ENCODE measurements at places on chromosomes 3 and 15.

GRCh38 chr3:181718369-181718768, 6.6 kb downstream of the SOX2 start:
- DNase-seq: no peak

DNA sequence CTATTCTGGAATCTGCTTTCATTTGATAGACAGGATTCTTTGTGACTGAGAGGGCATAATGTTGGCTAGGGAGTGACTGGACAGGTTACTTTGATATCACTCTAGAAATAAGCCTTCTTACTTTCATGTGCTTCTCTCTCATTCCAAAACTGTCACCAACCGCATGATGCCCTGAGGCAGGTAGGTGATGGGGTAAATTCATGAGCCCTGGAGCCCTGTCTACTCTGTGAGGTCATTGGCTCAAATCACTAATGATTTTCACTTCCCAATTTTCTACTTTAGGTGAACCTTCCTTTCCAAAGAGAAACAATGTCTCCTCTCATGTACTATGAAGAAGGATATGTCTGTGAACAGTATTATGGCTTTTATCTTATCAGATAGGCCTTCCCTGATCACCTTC, 596.7 kb downstream of the TUSC7 start:
- no peak for DNase-seq

DNA sequence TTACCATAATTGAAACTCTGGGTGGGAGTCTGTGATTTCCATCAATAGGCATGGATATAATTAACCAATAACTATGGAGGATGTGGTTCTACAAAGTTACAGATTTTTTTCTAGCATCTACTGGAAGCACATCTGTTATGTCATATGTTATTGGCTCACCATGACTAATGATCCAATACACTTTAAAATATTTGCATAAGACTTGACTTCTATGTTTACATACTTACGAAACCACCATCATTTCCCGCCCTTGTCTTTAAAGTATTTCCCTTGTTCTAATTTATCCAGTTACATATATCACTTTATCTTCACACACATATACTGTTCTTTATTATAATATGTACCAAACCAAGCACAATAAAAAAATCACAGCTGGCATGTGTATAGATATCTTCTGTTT, 380.3 kb upstream of the CBLB start:
- DNase-seq: no peak

GRCh38 chr3:100748220-100748619, 38.9 kb downstream of the TFG start:
- DNase-seq: no peak

- DNase-seq: no peak
Observed at GRCh38 chr3:187209491-187209890, 12.2 kb downstream of the RTP1 start.

- no peak for DNase-seq
Observed at GRCh38 chr3:168517249-168518071, 421.7 kb upstream of the GOLIM4 start.

GRCh38 chr3:166570102-166570501, 732.9 kb upstream of the BCHE start:
- peak; percentile 13 for DNase-seq

GRCh38 chr3:49134471-49135265, 1.8 kb upstream of the LAMB2 start:
- DNase-seq: no peak

DNA sequence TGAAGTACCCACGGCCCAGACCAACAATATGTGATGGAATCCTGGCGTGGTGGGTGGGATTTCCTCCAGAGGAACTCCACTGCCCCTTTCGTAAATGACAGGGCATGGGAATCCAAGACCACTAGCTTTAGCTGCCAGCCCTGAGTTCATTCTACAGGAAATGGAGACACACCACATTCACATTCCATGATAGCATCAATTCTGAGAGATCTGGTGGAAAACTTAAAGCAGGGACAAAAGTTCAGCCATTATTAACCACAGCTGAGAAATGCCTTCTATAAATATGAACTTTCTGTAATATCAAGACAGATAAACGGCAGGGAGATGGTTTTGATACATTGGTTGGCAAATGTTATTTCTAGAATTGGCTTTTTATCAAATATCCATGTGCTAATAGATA, 98.2 kb downstream of the FBN1 start:
- DNase-seq: no peak

GRCh38 chr15:34374816-34375215, 7.8 kb upstream of the LPCAT4 start:
- DNase-seq: no peak

DNA sequence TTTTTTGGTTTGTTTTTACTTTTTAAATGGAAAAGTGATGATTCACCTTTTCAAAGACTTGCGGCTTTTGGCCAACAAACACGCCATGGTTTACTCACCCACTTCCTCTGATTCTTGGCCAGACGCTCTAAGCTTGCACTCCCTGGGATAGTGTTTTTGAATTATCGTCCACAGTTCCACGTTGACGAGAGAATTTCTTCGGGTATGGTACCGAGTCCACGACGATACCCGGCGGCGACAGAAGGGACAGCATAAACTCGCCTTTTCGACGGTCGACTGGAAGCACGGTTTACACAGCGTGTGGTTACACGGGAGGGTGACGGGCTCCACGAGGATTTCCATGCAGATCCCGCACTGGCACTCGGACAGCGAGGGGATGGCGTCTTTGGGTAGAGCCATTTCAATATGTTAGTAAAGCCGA, 783 bp downstream of the RNF168 start:
- peak; percentile 63 for DNase-seq

DNA sequence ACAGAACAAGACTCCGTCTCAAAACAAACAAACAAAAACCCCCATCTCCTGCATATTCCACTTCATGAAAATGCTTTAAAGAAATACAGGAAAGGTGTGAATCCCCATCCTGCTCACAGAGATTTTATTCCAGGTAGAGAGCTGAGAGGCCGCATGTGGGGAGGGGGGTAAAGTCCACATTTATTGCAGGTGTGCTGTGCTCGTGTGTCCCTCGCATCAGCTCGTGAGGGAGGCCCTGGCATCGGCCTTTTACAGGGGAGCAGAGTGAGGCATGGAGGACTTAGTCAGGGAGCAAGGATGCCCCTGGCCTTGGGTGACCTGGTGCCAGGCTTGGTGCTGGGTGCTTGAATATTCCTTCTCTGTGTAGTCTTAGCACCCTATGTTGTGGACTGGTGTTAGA, 413.5 kb upstream of the C2CD4B start:
- DNase-seq: no peak

GRCh38 chr15:74319596-74320351, 47.7 kb downstream of the CYP11A1 start:
- DNase-seq: no peak

DNA sequence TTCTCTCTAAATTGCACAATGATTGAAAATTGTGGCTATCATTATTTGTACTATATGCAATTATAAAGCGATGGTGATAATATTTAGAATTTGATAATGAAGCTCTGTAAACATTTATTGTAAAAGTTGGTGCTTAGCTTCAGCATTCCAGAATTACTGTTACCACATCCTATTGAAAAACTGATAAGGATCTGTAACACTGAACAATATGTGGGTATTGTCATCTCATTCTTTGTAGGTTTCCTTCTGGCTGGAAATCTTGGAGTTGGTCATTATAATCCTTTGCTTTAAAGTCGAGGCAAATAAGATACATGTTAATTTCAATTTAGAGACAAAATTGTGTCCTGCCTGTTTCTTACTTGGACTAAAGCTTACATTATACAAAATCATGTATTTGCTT, 323.4 kb upstream of the GOLIM4 start:
- no peak for DNase-seq

DNA sequence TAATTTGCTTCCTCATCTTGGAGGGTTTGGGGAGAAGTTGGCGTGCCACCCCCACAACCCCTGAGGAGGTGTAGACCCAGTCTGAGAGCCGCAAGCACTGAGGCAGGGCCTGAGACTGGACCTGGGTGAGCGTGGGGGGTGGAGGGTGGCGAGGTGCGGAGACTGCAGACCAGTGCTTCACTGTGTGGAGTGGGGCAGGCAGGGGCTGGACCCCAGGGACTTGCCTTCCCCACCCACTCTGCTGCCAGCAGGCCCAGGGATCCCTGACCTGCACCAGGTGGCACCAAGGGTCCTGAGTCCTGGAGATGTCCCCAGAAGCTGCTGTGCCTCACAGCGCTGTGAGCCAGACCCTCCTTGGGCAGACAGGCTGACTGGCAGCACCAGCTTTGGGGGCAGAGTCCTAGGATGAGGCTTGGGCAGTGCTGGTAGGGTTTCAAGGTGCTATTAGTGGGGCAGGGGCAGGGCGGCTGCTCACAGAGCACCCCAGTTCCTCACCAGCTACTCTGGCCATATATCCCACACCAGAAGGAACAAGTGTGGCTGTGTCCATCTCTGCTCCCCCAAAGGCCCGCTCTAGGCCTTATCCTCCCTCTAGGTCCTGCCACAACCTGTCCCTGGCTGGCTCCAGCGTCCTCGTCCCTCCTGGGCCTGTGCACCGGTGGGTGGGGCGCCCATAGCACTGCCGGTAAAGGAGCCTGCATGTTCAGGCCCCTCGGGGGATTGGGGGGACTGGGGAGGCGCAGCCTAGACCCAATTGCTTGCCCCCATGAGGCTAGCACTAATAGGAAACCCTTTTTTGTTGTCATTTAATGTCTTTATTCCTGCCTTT, 11.8 kb downstream of the ZBTB47 start:
- DNase-seq: no peak

DNA sequence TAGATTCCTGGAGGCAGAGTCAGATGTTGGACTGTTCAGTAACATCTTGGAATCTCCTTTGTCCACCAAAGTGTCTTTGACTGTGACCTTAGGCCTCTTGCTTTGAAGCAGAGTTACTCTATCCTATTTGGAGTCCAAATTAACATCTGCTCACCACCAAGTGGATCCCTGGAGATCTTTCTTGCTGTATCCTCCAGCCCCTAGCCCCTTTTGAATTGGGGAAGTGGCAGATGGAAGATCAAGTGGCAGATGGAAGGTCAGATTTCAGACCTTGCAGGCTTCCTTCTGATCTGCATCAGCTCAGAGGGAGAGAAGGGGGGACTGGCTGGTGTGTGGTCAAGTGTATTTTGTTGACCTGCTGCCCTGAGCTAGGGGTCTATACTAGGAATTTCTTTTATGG, 125.0 kb upstream of the ROPN1 start:
- no peak for DNase-seq

GRCh38 chr15:62711691-62712454, 330.7 kb upstream of the TPM1 start:
- no peak for DNase-seq

- no peak for DNase-seq
Observed at GRCh38 chr3:169663951-169664820, 674 bp upstream of the MECOM start.

- DNase-seq: peak; percentile 23
Observed at GRCh38 chr15:43489191-43489590, 3.8 kb downstream of the TP53BP1 start.

DNA sequence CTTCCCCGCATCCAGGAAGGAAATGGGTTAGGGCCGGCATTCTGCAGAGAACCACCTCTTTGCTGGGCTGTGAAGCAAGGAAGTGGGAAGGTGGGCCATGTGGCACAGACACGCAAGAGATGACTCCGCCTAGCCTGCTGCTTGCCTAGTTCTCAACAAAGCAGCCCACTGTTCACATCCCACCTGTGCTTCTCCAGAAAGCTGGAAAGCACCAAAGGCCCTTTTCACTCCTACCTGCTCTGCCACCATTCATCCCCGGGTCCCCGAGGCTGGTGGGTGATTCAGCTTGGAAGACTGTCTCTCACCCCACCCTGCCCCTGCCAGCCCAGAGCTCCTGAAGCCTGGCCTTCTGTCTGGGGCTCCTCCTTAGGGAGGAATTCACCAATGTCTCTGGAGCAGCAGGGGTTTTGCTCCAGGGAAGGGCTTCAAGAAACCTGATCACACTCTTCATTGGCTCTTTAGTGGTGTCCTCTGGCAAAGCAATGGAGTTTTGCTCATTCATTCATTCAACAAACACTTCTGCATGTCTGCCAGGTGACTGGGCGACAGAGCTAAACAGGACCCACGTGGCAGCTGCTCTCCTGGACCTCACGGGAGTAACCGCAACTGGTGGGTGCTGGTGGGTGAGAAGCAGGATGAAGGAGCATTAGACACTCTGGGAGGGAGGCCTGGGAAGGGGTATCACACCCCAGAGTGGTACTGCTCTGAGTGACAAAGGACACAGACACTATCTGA, 145.4 kb upstream of the TLE3 start:
- no peak for DNase-seq

GRCh38 chr15:63080634-63081250, 38.2 kb downstream of the TPM1 start:
- no peak for DNase-seq

DNA sequence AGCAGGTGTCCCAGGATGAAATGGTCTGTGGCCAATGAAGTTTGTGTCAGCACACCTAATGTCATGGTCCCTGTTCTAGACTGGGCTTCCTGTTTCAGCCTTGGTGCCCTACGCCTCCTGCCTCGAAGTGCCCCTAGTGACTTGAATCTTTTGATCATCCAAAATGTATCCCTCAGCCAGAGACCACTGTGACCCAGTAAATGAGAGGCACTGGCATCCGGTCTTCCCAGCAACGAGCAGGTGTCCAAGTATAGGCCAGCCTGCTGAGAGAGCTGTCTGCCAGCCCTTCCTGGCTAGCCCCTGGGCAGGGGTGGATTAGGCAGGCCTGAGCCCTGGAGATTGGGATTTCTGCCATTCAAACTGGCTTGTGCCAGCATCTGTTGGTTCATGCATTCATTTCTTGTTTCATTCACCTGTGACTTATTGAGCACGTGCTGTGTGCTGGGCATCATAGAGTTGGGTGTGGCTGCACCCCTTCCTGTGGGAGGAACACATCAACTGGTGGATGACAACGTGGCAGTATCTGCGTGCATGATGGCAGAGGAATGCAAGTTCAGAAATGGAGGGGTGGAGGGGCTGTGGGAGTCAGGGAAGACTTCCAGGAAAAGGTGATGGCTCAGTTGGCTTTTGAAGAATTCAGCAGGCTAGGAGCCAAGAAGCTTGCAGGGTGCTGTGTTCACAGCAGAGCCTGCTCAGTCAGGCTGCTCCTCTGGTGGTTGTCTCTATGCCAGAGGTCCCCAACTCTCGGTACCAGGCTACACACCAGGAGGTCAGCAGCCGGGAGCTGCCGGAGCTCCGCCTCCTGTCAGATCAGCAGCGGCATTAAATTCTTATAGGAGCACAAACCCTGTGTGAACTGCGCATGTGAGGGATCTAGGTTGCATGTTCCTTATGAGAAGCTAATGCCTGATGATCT, 21.6 kb downstream of the ESYT3 start:
- DNase-seq: peak; percentile 48

DNA sequence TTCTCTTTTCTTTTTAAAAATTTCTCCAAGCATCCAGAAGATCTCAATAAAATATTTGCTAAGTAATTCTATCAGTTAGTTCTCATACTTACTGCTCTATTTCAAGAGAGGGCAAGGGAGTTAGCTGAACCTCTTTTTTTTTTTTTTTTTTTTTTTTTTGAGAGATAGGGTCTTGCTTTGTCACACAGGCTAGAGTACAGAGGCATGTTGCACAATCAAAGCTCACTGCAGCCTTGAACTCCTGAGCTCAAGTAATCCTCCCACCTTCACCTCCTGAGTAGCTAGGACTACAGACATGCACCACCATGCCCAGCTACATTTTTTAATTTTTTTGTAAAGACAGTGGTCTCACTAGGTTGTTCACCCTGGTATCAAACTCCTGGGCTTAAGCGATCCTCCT, 21.4 kb downstream of the HDC start:
- DNase-seq: no peak

- no peak for DNase-seq
Observed at GRCh38 chr15:50563756-50564155, 17.3 kb upstream of the USP50 start.

- DNase-seq: no peak
Observed at GRCh38 chr3:167816953-167817352, 81.4 kb downstream of the SERPINI1 start.

GRCh38 chr15:98612490-98613110, 35.7 kb upstream of the IGF1R start:
- DNase-seq: no peak

- no peak for DNase-seq
Observed at GRCh38 chr15:99197856-99198255, 51.5 kb downstream of the TTC23 start.

Measured in G401 (cell line).